Hypothalamus (tissue), 51 donors: ENCODE measurements at places on chromosomes 2 and 18.

GRCh38 chr2:233829193-233830110 is 24.9 kb downstream of the HJURP start:
- no peak for DNase-seq

DNA sequence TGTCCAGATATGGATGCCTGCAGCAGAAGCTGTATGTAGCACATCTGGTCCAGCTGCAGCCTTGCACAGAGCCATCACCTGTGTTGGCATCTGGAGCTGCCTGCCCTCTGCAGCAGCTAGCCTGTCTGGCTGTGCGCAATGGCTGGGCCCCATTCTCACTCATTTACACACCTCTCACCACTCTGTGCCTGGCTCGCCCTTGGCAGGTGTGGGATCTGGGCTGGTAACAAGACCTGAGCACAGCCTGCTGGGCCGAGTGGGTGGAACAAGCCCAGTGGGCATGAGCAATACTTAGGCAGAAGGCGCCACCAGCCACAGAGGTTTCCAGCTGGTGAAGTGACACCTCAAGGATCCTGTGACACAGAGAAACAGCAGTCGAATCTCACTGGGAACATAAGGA is 714.1 kb downstream of the NUP35 start:
- DNase-seq: no peak

DNA sequence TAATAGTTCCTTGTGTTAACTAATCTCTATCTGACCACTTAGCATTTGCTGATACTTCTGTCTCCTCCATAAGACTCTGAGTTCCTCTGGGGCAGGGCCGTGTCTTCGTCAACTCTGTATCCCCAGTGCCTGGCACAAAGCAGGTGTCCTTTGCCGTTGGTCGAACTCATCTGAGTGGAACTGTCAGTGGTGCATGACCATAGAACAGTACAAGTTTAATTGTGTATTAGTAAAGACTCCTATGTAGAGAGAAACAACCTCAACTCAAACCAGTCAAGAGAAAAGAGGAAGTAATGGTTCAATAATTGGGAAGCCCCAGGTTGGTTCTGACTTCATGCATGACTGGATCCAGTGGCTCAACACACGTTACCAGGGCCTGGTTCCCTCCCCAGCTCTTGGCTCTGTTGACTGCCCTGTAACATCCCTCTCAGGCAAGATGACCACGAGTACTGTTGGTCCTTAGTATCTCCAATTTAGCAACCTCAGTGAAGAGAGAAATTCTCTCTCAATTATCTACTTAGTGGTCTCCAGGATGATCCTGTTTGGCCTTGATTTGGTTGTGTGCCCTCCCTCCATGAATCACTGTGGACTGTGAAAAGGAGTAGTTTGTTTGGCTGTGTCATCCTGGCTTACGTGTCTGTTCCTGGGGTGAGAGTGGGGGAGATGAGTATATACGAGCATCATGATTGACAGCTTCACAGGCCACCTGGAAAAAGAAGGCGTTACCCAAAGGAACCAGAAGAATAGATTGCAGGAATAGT is 58.5 kb upstream of the MSH6 start:
- DNase-seq: no peak

DNA sequence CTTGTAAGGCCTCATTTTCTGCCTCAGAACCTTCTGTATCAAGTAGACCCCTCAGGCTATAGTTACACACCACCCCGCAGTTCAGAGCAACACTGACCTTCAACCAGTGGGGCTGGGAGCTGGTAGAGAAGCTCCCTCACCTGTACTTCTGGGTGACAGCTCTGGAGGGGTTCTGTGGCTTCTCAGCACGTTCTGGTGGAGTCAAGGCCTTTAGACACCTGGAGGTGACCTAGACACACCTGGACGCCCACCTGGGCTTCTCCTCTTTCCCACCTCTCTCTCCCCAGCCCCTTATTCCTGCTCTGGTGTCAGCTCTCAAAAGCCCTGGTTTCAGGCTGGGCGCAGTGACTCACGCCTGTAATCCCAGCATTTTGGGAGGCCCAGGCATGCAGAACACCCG is 7.3 kb upstream of the CIB4 start:
- DNase-seq: no peak

DNA sequence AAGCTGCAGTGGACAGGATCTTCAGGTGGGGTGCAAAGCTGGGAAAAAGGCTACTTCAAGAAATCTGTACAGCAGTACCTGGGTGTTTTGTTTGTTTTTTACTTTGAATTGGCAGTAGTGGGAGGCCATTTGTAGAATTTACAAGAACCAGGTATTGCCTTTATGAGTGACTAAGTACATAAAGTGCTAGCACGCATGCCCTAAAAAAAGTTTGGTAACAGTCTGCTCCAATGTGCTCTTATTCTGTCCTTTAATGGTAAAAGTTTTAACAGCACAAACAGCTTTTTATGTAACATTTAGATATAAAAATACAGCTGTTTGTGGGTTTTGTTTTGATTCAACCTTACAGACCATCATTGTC is 17.2 kb downstream of the REV1 start:
- no peak for DNase-seq
